Esophagus muscularis mucosa (tissue), 4 donors: ENCODE measurements at places on chromosomes 1 and 21. TPM values are rescaled to one million over a fixed set of nuclear protein-coding genes. Genes with fewer than 3 reads are reported as not detected.

DNA sequence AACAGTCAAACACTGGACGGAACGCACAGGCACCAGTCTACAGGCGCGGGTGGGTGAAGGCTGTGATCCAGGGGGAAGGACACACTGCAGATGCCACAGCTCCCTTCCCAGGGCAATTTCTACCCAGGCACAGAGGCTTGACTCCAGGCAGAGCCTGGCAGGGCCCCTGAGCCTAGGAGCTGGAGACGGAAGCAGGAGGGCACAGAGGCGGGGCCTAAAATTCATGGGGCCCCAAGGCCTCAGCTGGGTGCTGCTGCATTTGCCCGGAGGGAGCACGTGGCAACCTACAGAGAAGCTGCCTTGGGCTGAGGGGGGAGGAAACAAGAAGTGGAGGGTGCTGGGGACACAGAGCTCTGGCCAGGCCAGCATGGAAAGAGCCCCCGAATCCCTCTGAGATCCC, 41.2 kb downstream of the UBE2G2 start:
- DNase-seq, result no peak
- no peak overlapping the region for H3K4me3 ChIP-seq
- no peaks in the 10 kb centered on the region for H3K36me3 ChIP-seq
- H3K27ac ChIP-seq, result no peak overlapping the region

- H3K36me3 ChIP-seq, result no peaks in the 10 kb centered on the region
- H3K4me3 ChIP-seq, result no peak overlapping the region
- no peak for DNase-seq
- H3K27ac ChIP-seq, result no peak overlapping the region
- no peaks in the 10 kb centered on the region for H3K27me3 ChIP-seq
- H3K4me1 ChIP-seq, result no peaks in the 10 kb centered on the region
These were observed 214.1 kb downstream of the AJAP1 start for GRCh38 chr1:4868521-4868920.

DNA sequence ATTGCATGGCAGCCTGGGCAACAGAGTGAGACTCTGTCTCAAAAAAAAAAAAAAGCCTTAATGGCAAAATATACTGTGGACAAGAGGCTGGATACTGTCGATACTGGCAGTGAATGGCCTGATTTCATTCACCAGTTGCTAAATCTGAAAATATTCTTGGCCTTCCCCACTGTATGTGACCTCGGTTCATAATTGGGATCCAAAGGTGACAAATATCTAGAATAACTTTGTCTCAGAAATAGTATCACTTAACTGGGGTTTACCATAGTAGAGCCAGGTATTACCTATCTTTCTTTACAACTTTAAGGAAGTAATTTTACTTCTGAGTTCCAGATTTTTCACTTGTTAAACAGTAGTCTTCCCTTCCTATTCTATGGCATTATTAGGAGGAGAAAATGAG, 8.4 kb downstream of the MTF2 start:
- H3K4me1 ChIP-seq, result no peaks in the 10 kb centered on the region
- H3K36me3 ChIP-seq, result peaks cover 5% of the 10 kb centered on the region
- no peaks in the 10 kb centered on the region for H3K27me3 ChIP-seq
- H3K27ac ChIP-seq, result no peak overlapping the region
- H3K4me3 ChIP-seq, result no peak overlapping the region
- no peak for DNase-seq

DNA sequence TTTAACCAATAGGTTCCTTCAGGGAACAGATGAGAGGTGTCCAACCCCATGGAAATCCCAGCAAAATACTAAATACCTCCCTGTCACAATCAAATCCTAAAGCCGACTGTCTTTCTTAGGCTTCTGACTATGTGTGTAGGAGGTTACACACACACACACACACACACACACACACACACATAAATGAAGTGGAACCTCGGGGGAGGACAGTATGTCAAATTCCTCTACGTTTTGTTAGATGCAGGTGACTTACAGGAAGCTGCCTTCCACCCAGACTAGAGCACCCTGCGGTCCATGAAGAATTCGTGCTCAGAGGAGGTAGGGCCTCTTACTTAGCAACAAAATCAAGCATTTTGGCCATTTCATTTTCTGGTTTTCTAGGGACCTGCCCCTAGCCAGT, 16.4 kb downstream of the RSPH1 start:
- no peaks in the 10 kb centered on the region for H3K4me1 ChIP-seq
- no peak overlapping the region for H3K4me3 ChIP-seq
- peaks cover 14% of the 10 kb centered on the region for H3K27me3 ChIP-seq
- H3K27ac ChIP-seq, result no peak overlapping the region

DNA sequence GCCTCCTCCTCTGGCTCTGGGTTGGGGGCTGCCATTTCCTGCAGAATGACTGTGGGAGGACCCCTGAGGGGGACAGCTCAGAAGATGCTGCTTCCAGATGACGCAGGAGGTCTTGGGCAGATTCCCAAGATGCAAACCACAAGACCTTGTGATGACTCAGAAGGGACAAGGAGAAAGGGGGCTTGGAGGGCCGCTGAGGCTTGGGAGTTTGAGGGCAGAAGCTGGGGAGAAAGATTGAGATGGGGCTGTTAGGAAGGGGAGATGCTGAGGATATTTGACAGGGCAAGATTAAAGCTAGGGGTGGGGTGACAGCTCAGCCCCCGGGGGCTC, 7.5 kb downstream of the PTPRU start:
- H3K27ac ChIP-seq, result no peak overlapping the region
- H3K36me3 ChIP-seq, result no peaks in the 10 kb centered on the region
- no peaks in the 10 kb centered on the region for H3K4me1 ChIP-seq
- H3K4me3 ChIP-seq, result no peak overlapping the region
- H3K27me3 ChIP-seq, result no peaks in the 10 kb centered on the region

GRCh38 chr21:20617130-20617529, 381.1 kb upstream of the NCAM2 start:
- no peak overlapping the region for H3K4me3 ChIP-seq
- H3K27ac ChIP-seq, result no peak overlapping the region
- no peaks in the 10 kb centered on the region for H3K4me1 ChIP-seq
- no peaks in the 10 kb centered on the region for H3K27me3 ChIP-seq
- no peaks in the 10 kb centered on the region for H3K36me3 ChIP-seq

DNA sequence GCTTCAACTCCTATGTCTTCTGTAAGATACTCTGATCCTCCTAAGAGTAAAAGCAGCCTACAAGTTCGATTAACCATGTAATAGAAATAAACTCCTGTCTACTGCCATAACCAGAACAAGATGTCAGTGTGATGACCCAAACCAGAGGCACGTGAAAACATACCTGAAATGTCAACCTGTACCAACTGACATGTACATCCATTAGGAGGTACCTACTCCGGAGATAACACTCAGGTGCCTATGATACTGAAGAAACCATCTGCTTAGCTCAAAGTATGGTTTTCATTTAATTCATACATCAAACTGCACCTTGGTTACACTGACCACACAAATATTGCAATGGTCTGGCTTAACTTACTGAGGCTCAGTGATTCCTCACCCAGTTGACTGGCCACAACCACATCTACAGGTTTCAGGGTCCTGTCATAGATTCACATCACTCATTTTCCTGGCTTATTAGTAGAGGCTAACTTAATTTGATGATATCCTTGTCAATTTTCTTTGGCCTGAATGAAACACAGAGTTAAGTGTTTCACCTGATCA, 4.4 kb downstream of the ITPKB start:
- peaks cover 5% of the 10 kb centered on the region for H3K36me3 ChIP-seq
- H3K4me1 ChIP-seq, result peaks cover 79% of the 10 kb centered on the region
- H3K4me3 ChIP-seq, result peak overlapping the region; percentile 96
- H3K27me3 ChIP-seq, result no peaks in the 10 kb centered on the region

GRCh38 chr1:154608397-154609270, 648 bp upstream of the ADAR start:
- H3K4me1 ChIP-seq, result peaks cover 45% of the 10 kb centered on the region
- no peaks in the 10 kb centered on the region for H3K36me3 ChIP-seq
- peak overlapping the region; percentile 99 for H3K27ac ChIP-seq
- peak overlapping the region; percentile 96 for H3K4me3 ChIP-seq
- DNase-seq, result no peak

- no peak overlapping the region for H3K27ac ChIP-seq
- no peak for DNase-seq
These were observed 616.9 kb downstream of the AJAP1 start for GRCh38 chr1:5271264-5271663.

- no peak overlapping the region for H3K4me3 ChIP-seq
- DNase-seq, result no peak
- peaks cover 21% of the 10 kb centered on the region for H3K4me1 ChIP-seq
- peaks cover 48% of the 10 kb centered on the region for H3K27me3 ChIP-seq
- H3K27ac ChIP-seq, result no peak overlapping the region
These were observed 2.3 kb upstream of the BCAN start for GRCh38 chr1:156639601-156640101.

GRCh38 chr1:200437556-200438203, 27.8 kb upstream of the ZNF281 start:
- no peak overlapping the region for H3K27ac ChIP-seq
- no peaks in the 10 kb centered on the region for H3K4me1 ChIP-seq
- H3K36me3 ChIP-seq, result no peaks in the 10 kb centered on the region
- H3K4me3 ChIP-seq, result peak overlapping the region; percentile 27
- DNase-seq, result no peak

DNA sequence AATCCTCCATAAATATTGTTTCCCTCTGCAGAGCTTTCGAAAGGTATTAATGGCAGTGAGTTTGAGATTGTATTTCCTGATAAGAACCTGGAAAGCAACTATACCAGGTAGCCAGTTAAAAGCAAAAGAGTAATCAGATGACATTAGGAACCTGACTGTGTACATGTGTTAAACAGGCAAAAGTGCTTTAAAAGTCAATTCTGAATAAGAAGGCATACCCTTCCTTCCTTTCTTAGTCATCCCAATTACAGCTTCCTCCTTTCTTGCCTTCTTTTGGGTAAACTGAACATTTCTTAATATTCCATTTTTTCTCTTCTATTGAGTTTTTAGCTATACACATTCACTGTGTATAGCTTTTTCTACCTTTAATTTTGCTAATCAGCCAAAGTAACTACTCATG, 144.7 kb downstream of the ZNF281 start:
- no peak overlapping the region for H3K4me3 ChIP-seq
- DNase-seq, result no peak
- H3K4me1 ChIP-seq, result no peaks in the 10 kb centered on the region
- no peaks in the 10 kb centered on the region for H3K36me3 ChIP-seq

GRCh38 chr1:205629751-205630150, 2.1 kb downstream of the ELK4 start:
- no peaks in the 10 kb centered on the region for H3K36me3 ChIP-seq
- peak overlapping the region; percentile 97 for H3K27ac ChIP-seq
- H3K4me1 ChIP-seq, result peaks cover 62% of the 10 kb centered on the region
- H3K27me3 ChIP-seq, result no peaks in the 10 kb centered on the region

- H3K27ac ChIP-seq, result no peak overlapping the region
- no peaks in the 10 kb centered on the region for H3K36me3 ChIP-seq
- H3K4me3 ChIP-seq, result no peak overlapping the region
- H3K27me3 ChIP-seq, result no peaks in the 10 kb centered on the region
These were observed 671.9 kb downstream of the BRINP3 start for GRCh38 chr1:189805735-189806134.

DNA sequence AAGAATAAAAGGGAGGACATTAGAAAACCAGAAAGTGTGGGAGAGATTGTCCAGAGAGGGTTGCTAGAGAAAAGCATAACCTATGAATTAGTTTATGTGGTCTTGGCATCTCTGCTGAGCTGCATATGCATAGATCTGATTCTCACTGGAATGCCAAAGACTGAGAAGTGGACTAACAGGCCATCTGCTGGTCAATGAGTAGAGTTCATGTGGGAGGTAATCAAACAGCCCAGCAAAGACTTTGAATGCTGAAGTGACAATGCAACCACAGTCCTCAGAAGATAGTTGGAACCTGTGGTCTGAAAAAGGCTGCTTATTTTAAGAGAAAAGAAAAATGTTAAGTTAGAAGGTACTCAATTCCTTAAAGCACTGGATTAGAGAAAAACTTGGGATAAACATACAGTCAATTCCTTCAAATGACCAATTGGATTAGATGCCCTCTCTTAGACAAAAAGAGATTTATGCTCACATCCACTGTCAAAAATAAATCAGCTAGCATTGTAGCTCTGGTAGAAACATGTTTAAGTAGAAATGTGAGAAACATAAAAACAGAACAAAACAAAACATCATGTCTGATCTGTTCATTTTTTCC, 382.8 kb downstream of the AMY1C start:
- H3K4me1 ChIP-seq, result no peaks in the 10 kb centered on the region
- no peaks in the 10 kb centered on the region for H3K36me3 ChIP-seq
- H3K27me3 ChIP-seq, result no peaks in the 10 kb centered on the region

DNA sequence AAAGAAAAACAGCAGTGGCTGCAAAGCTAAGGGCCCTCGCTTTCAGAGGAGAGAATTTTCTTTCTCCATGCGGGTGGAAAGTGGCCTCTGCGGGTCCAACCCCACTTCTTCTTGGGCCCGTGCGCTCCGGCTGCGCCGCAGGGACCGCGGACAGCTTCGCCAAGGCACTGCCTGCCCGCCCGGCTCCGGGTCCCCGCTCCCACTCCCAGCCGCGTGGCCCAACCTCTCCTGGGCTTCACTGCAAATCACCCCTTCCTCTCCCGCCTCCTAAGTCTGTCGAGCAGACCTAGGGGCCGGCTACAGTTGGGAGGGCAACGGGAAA, 1.0 kb upstream of the RUNX3 start:
- no peak overlapping the region for H3K27ac ChIP-seq
- no peaks in the 10 kb centered on the region for H3K36me3 ChIP-seq
- no peak for DNase-seq
- H3K4me1 ChIP-seq, result peaks cover 44% of the 10 kb centered on the region
- no peak overlapping the region for H3K4me3 ChIP-seq

GRCh38 chr1:170696591-170697290, 32.8 kb downstream of the PRRX1 start:
- no peak overlapping the region for H3K4me3 ChIP-seq
- no peaks in the 10 kb centered on the region for H3K36me3 ChIP-seq
- H3K4me1 ChIP-seq, result peaks cover 18% of the 10 kb centered on the region
- no peak overlapping the region for H3K27ac ChIP-seq
- no peaks in the 10 kb centered on the region for H3K27me3 ChIP-seq

DNA sequence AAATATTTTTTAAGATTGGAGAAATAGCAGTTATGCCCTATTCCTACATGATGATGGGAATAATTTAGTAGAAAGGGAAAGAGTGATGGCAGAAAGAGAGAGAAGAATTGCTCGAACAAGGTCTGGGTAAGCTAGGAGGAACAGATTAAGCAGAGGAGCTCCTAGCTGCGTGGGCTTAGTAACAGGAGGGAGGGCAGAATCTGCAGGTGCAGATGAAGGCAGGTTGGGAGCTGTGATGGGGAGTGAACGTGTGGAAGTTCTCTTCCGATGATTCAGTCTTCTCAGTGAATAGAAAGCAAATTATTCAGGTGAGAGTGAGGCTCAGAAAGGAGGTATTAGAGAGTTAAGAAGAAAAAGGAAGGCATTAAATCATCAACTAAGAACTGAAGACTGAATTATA, 8.3 kb upstream of the CR1 start:
- H3K4me3 ChIP-seq, result no peak overlapping the region
- no peaks in the 10 kb centered on the region for H3K36me3 ChIP-seq
- H3K27ac ChIP-seq, result no peak overlapping the region
- H3K4me1 ChIP-seq, result no peaks in the 10 kb centered on the region

C1QB gene
- total RNA-seq, result 279 TPM

SRRM1 gene
- 63.3 TPM for total RNA-seq

AK5 gene
- total RNA-seq, result 1.7 TPM

ADGRL2 gene
- total RNA-seq, result 73.9 TPM

ANXA9 gene
- total RNA-seq, result 0.13 TPM

OR6K3 gene
- not detected for total RNA-seq

SLFNL1 gene
- 0.17 TPM for total RNA-seq

CELA3A gene
- not detected for total RNA-seq
